ENCODE measurements at places on chromosomes 4 and X. TPM values are rescaled to one million over a fixed set of nuclear protein-coding genes. Genes with fewer than 3 reads are reported as not detected.

CENPC gene
- total RNA-seq: 43.5 TPM

TLL1 gene
- not detected for total RNA-seq

FGG gene
- total RNA-seq: not detected

GDPD2 gene
- 0.81 TPM for total RNA-seq

GNRHR gene
- total RNA-seq: not detected

MAGEB2 gene
- total RNA-seq: not detected

PAGE4 gene
- not detected for total RNA-seq

GRIPAP1 gene
- total RNA-seq: 143 TPM

- no peak for DNase-seq
Observed at GRCh38 chr4:80611678-80611979, 276.1 kb downstream of the CFAP299 start.

GRCh38 chr4:147923854-147924253, 192.0 kb downstream of the ARHGAP10 start:
- no peak for DNase-seq

DNA sequence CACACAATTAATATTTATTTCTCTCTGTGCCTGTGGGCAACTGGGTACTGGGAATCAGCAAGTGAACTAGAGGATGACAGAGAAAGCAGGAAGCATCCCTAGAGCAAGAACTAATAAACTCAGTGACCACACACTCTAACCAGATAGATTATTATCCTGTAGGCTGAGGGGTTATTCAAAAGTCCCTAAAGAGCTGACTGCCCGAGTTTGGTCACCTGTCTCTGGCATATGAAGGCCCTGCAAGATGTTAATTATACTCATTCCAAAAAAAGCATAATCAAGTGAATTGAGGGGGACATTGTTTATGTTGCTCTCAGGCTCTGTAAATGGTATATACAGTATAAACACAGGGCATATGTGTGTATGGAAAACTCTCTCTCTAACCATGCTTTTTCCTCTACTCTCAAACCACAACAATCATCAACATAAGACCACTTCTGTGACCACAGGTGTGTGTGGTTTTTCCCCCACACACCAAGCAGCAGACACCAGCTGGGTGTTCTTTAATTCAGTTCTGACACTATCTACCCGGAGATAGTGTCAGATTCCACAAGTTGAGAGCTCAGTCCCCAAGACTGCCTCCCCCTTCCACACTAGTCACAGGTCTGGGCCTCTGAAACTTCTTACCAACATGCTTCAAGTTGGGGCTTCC, 6.2 kb upstream of the HPSE start:
- no peak for DNase-seq

Measured in natural killer cell treated with Interleukin-12 subunit alpha and Interleukin-12 subunit beta and Interleukin-15 and Interleukin-18, amount 100 ng/mL, for 72 hours (primary cell).